ENCODE measurements at places on chromosomes 6 and 20. TPM values are rescaled to one million over a fixed set of nuclear protein-coding genes. Genes with fewer than 3 reads are reported as not detected.

Gene ANKRD66
- total RNA-seq: not detected

Gene TBXT
- total RNA-seq: not detected

Gene NRSN1
- total RNA-seq: not detected

Gene SNRPB
- total RNA-seq: 232 TPM

Gene ME1
- not detected for total RNA-seq

Gene HLA-DRB1
- 36.3 TPM for total RNA-seq

Gene LAMP5
- total RNA-seq: not detected

Gene CABLES2
- total RNA-seq: 11.7 TPM

Gene FNDC11
- total RNA-seq: 0.63 TPM

Gene SLC22A16
- not detected for total RNA-seq

Gene BMP2
- not detected for total RNA-seq

Measured in activated naive CD4-positive, alpha-beta T cell treated with anti-CD3 and anti-CD28 coated beads, Interleukin-2, amount 10 ng/mL, durations not matched to agents 5 hours and 36 hours (primary cell).